CD4-positive, alpha-beta T cell treated with Interleukin-15 for 4 hours (primary cell): ENCODE measurements at places on chromosomes 5 and 9.

- peak; percentile 60 for DNase-seq
These were observed 24.1 kb upstream of the PCSK5 start for GRCh38 chr9:75866273-75866871.

DNA sequence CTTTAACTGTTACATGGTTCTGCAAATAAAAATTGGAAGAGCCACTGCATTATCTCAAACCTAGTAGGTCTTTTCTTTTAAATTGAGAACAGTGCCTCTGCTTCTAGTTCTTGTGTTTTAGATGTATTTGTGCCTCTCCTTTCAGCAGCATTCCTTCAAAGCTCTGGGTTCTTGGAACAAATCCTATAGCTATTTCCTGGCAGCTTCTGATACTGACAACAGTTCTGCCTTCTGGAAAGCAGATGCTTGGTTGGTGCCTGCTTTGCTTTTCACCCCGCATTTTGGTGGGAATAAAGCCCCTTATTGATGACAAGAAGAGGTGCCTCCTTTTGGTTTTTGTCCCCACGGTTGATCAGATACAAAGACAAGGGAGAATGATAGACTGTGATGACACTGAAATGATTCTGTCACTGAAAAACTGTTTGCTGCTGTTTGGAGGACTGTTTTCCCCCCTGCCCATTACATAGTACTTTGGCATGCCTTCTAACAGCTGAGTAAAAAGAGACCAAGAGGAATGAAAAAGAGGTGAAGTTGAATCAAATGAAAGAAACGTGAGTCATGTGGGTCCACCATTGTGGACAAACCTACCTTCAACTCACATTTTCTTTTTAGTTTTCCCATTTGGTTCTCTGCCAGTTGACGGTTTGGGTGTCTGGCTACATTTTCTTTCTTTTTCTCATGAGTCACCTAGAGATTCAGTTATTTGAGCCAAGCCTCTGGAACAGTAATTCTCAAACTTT, 5.6 kb downstream of the PTCD2 start:
- DNase-seq, result no peak

DNA sequence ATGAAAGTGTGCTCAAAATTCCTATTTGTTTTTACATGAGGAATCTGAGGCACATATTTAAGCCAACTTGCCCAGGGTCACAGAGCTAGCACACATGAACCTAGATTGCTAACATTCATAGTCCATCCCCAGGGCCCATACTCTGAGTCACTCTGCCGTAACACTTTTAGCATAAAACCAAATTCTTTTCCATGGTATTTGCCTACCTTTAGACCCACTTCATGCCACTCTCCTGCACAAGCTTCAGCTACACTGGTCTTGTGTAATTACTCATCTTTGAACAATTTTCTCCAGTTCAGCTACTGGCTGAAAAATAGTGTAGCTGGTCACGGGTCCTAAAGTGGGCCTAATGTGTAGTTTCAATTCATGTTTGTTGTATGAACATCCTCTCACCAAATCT, 200.7 kb downstream of the SLC12A2 start:
- no peak for DNase-seq

GRCh38 chr5:3337812-3338541, 257.7 kb upstream of the IRX1 start:
- DNase-seq, result no peak

DNA sequence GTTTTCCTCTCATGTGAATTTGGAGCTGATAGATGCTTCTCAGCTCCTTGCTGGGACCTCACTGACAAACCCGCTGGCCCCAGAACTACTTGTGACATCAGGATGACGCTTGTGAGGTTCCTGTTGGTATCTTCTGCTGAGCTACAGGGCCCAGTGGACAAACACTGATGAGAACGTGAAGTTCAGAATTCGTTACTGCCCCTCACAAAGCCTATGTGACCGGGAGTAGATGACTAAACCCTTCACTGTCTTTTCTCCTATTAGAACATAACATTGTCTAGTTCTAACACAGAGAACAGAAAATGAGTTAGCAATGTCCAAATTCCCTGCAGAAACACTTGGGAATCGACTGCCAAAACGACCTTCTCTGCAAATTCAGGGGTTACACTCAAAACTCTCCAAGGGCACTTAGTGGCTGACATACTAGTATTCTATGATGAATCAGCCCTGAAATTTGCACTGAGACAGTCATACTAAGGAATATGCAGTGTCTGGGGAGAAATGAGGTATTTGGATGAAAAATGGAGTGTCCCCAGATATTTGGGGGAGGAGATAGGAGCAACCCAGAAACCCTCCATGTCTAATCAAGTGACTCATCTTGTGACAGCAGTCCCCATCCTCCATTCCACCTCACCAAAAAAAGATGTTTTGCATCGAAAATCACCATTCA, 143.2 kb upstream of the TRIM32 start:
- no peak for DNase-seq

- no peak for DNase-seq
These were observed 13.3 kb downstream of the LCP2 start for GRCh38 chr5:170284231-170284630.

DNA sequence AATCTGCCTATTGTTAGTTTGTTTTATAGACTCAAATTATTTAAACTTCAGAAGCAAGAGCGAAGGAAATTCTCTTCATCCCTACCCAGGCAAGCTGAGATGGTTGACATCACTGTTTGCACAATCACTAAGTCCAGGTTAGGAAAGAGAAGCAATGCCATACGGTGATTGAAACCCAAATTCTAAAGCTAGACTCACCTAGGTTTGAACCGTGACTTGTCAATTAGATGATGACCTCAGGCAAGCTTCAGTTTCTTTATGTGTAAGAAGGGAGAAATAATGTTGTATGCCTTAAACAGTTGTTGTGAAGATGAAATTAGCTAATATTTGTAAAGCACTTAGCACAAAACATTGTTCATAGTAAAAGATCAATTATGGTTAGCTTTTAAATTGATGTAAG, 96.5 kb upstream of the ANKRD55 start:
- DNase-seq, result no peak

DNA sequence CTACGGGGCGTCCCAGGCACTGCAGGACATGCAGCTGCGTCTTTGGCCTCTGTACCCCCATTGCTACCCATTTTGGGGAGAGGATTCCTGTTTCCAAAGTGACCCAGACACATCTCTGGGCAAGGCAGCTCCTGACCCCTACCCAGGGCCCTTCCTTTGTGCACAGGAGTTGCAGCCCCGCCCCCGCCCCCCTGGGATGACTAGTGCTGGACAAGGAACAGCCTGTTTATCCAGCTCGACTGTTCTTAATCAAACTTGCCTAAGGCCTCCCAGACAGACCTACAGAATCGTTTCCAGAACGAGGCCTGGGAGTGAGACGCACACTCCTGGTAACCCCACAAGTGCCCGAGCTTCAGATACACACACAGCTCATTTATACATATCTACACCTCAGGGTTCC, 13.2 kb downstream of the DIPK1B start:
- DNase-seq, result no peak

- DNase-seq, result no peak
These were observed at the start of gene CHSY3 for GRCh38 chr5:129904102-129904666. Gene CHSY3 (plus strand): TSS chr5:129904465.

GRCh38 chr5:39461007-39461682, 36.4 kb upstream of the DAB2 start:
- DNase-seq, result peak; percentile 12

DNA sequence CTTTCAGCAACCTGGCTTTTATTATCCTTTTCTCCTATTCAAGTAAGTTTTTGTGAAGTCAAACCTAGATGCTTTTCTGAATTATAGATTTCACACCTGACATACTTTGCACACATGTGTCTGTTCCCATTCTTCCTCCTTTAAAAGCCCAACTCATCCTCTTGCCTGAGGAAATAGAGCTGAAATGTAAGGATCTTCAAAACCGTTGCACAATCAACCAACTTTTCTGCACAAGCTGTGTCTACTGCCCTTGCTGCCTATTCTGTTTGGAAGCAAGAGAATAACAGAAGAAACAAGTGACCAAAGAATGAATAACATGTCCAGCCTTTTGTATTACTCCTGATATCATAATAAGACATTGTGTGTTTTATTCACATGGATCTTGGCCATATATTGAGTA, 95.1 kb upstream of the ITGA1 start:
- no peak for DNase-seq

GRCh38 chr9:36442710-36443109, 42.6 kb upstream of the RNF38 start:
- no peak for DNase-seq
